ENCODE measurements at places on chromosomes 7 and 10.

- no peak for DNase-seq
These were observed 46.4 kb upstream of the ZNF138 start for GRCh38 chr7:64747802-64748201.

DNA sequence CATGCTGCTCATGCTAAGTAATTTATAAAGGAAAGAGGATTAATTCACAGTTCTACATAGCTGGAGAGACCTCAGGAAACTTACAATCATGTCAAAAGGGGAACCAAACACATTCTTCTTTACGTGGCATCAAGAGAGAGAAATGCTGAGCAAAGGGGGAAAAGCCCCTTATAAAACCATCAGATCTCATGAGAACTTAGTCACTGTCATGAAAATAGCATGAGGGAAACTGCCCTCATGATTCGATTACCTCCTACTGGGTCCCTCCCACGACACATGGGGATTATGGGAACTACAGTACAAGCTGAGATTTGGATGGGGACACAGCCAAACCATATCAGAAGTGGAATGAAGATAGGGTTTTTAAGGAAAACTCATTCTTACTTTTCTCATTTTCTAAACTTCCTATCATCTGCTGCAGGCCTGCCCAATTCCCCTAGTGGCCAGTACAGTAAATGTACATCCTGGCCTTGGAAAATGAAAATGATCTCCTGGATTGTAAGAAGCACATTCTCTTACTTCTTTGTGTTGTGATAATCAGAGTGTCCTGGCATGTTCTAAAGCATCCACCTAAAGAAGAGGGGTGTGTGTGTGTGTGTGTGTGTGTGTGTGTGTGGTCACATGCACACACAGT lies 421.5 kb downstream of the LRMDA start:
- DNase-seq, result no peak

- no peak for DNase-seq
These were observed 209.9 kb downstream of the CHCHD3 start for GRCh38 chr7:132872034-132872433.

DNA sequence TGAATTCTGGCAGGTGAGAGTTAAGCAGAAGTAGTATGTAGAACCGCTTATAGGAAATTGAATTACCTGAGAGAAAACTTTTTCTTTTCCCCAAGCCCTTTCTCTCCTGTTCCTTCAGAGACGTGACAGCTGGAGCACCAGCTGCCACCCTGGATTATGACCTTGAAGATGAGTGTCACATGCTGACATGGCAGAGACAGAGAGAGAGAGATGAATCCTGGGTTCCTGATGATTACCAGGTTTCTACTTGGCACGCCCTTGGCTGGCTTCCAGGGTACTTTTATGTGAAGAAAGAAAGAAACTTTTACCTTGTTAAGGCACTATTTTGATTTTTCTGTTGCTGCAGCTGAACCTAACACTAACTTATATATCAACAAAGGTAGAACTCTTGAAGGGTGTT lies 99.9 kb downstream of the GPR26 start:
- no peak for DNase-seq

DNA sequence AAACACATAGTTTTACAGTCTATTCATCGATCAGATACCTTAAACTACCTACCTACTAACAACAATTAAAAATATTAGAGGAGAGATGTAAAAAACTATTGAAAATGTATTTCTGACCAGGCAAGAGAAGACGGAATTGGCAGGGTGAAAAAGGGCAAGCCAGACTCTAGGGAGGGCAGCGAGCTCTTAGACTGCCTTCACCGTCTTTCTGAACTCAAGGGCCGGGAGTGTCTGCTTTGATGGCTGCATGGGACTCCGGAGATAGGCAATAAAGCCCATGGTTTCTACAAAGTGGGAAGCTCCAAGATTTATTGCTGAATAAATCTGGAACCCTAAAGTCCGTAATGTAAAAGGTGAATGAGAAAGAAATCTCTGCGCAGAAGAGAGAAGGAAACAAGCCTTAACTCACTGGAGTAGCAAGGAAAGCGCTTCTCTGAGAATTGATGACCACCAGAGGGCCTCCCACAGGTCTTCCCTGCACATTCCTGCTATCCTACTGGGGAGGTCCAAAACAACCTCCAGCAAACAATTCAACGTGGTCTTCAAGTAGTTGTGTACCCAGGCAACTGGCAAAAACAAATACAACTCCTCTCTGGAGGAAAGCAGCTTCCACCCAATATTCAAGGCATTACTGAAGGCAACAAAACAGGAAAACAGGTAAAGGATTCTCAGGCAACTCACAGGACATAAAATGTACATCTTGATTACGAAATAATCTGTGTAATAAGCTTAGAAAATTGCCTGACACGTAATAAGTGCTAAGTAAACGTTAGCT lies 181.3 kb downstream of the SDK1 start:
- no peak for DNase-seq

DNA sequence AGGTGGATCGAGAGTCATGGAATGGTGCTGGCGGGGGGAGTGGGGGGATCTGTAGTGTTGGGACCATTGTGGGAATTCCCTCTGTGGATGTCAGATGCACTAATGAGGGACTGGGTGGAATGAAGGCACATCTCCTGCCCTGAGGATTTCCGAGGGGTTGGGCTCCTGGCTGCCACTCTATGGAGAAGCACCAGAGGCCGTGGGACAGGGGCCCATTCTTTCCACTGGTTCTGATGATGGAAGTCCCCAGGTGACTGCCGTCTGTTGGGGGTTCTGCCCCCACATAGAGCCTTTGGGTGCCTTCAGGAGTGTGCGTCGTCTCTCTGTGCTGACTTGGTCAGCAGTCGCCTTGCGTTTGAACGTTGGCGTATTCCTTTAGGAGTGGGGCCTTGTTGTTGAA lies 202.9 kb downstream of the GLRX3 start:
- DNase-seq, result no peak

DNA sequence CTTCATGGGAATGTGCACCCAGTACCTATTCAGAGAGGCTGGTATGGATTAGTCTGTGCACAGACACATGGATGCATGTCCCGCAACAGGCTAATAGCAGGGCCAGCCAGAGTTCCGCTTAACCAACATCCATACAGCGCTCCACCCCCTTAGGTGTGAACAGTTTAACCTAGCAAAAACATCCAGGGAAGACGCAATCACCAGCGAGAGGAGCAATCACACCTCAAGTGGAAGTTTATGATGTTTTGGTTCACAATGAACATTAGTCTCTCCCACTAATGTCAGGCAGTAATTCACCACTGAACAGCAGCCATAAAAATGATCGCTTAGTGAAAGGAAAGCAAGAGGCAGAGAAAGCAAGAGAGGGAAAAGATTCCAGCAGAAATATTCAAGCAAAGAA lies 91.1 kb downstream of the PLXNA4 start:
- DNase-seq, result no peak

DNA sequence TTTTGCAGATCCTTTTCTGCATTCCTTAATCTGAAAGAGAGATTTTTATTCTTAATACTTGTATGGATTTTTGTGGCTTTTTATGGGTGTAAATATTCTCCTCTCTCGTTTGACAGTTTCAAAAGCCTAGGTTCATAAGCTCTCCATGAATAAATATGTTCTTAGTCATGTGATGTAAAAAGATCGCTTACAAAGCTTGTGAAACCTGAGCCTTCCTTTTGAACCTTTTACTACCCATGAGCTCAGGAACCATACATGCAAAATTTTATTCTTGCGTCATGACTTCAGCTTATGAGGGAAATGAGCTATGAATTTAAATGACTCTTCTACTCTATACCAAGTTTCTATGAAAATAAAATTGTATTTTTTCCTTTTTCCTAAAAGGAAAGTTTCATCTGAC lies 98.7 kb downstream of the POLL start:
- DNase-seq, result no peak

DNA sequence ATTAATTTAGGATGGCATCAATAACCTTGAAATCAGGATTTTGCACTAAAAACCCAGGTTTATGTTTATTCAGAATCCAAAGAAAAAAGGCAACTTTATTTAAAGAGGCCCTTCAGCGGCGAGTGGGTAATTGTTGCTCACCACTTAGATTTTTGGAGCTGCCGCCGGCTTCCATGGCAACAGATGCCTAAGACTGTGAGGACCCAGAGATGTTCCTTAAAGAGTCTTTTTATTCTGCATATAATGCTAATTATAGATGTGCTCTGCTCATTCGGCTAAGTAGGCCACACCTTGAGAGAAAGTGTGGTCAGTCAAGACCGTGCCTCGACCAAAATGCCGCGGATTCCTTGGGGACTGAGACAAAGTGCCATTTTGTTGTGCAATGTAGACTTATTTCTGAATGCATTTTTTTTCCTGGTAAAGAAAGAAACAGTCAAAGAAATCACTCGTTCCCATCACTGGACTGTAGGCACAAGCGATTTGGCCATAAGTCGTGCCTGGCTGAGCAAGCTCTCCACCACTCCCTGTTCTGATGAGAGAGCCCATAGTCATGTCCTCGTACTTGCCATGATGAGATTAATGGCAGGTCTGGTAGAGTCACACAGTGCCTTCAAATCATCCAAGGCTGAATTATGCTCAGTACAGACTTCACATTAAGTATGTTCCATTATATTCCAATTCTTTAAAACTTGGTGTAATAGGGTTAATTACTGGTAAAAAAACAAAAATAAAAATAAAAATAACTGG lies 21.4 kb upstream of the MGMT start:
- no peak for DNase-seq

GRCh38 chr10:133166504-133166827 lies 6.4 kb downstream of the KNDC1 start:
- DNase-seq, result no peak

- no peak for DNase-seq
These were observed 38.5 kb downstream of the EN2 start for GRCh38 chr7:155496267-155497005.

DNA sequence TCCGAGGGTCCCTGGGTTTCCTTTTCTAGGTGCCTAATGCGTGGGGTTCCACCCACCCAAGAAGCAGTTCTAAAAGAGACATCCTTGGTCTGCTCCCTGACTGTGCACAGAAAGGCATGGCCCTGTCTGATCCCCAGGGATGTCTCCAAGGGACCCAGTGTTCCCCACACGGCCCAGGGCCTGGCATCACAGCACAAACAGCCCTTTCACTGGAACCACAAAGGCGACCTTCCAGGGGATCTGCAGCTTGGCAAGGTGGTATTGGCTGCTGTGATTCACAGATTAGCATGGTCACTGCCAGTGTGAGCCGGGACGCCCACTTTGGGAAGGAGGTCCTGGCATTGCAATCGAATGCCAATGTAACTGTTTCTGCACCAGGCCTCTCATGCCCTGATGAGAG lies 6.4 kb downstream of the KCNMA1 start:
- no peak for DNase-seq
